K562 (cell line): ENCODE measurements at places on chromosomes 16 and 17.

DNA sequence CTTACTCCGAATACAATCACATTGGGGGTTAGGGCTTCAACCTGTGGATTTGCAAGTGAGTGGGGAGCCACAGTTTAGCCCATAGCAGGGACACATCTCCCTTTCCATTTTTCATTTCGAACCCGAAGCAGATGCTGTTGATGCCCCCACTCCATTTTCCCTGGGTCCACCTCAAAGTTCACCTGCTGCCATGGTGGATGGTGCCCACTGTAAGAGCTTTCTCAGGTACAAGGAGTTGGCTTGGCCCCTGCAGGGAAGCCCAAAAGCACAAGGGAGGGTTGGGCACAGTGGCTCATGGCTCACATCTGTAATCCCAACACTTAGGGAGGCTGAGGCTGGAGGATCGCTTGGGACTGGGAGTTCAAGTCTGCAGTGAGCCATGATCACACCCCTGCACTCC lies 51.8 kb downstream of the SNX20 start:
- DNase-seq = no peak

- no peak for DNase-seq
These were observed 1.6 kb downstream of the XYLT1 start for GRCh38 chr16:17469011-17469740.

DNA sequence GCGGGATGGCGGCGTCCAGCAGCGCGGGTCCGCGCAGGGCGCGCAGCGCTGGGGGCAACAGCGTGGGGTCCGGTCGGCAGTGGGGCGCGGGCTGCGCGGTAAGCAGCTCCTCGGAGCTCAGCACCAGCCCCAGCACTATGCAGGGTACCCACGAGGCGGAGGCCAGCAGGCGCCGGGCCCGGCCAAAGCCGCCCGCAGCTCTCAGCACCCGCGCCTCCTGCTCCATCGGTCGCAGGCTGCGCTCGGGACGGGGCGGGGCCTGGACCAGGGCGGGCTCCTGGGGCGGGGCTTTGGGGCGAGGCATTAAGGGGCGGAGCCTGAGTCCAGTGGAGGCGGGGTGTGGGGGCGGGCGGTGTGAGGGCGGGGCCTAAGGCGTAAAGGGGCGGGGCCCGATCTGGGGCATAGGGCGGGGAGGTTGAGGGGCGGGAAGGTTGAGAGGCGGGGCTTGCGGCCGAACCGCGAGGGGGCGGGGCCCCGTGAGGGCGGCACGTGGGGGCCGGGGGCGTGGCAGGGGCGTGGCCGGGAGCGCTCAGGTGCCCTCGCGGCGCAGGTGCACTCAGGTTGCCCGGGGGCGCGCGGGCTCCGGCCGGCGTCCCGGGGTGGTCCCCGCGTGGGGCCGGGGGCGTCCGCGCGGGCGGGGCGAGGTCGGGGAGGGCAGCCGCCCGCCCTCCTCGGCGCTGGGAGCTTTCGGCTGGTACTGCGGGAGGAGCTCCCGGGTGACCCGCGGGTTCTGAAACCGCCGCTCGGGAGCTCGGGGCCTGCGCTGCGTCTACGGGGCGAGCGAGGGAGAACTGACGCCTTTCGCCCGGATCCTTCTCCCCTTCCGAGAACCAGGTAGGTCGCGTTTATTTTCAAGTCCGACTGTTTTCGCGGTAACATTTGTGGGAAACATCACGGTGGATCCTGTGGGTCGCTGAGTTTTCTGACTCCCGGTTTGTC lies 1.4 kb upstream of the SLC22A31 start:
- DNase-seq = peak; percentile 99

GRCh38 chr17:64147110-64148016 lies 17.4 kb upstream of the ERN1 start:
- peak; percentile 45 for DNase-seq

GRCh38 chr17:57482657-57483056 lies 226.3 kb downstream of the MSI2 start:
- DNase-seq = no peak

- DNase-seq = peak; percentile 27
These were observed 115.3 kb downstream of the SNX29 start for GRCh38 chr16:12091569-12092543.

GRCh38 chr16:57906382-57907316 lies 64.3 kb downstream of the CNGB1 start:
- DNase-seq = peak; percentile 29

- DNase-seq = no peak
These were observed 39.2 kb downstream of the CYLD start for GRCh38 chr16:50781043-50781442.

- no peak for DNase-seq
These were observed 30.3 kb upstream of the SUPT4H1 start for GRCh38 chr17:58382108-58382871.

GRCh38 chr17:67156269-67157199 lies 88.5 kb downstream of the HELZ start:
- no peak for DNase-seq

- no peak for DNase-seq
These were observed 99.1 kb downstream of the RBFOX1 start for GRCh38 chr16:7431723-7432122.

GRCh38 chr17:71726341-71726740 lies 394.5 kb upstream of the SOX9 start:
- no peak for DNase-seq

- no peak for DNase-seq
These were observed 7.8 kb downstream of the DEXI start for GRCh38 chr16:10934325-10935107.

- DNase-seq = peak; percentile 86
These were observed 47.2 kb downstream of the ARHGAP27 start for GRCh38 chr17:45385331-45385997.

DNA sequence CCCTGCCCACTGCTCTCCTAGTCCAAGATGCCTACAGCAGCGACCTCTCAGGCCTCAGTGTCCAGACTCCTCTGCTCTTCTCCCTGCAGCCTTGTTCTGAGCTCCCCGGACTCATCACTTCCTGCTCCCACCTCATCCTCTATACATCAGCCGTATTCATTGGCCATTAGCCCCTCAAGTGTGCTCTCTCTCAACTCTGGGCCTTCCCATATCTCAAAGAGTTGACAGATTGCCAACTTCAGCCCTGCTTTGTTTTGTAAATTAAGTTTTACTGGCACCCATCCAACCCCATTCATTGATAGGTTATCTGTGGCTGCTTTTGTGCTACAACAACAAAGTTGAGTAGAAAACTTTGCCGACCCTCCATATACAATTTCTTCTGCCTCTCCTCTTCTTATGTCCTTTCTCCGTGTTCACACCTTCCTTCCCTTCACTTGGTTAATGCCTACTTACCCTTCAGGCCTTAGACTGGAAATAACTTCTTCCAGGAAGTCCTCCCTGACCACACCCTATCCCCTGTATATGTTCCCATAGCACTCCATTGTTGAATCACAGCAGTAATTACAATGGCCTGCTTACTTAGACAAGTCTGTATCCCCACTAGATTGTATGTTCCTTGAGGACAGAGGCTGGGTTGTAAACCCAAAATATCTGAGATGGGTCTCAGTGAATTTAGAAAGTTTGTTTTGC lies 63.4 kb upstream of the TANC2 start:
- DNase-seq = no peak

GRCh38 chr16:17271687-17272086 lies 199.1 kb downstream of the XYLT1 start:
- no peak for DNase-seq

DNA sequence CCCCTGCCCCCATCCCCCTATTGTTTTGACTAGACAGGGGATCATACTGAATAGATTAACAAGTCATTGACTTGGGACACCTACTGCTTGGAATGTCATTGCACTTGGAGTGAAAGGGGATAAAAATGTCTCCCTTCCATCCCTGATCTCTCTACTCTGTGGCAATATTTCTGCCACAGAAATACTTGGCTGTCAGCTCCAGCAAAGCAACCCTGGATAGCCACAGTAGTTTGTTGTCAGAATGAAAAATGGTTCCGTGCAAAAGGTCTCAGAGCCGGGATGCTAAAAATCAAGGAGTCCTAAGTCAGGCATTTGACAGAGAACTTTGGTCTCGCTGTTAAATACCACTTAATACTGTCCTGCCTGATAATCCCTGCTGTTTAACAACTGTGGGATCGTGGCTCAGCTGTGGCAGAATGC lies 722.0 kb upstream of the SOX9 start:
- DNase-seq = no peak

- DNase-seq = no peak
These were observed 13.5 kb downstream of the SLC46A1 start for GRCh38 chr17:28392491-28392890.

DNA sequence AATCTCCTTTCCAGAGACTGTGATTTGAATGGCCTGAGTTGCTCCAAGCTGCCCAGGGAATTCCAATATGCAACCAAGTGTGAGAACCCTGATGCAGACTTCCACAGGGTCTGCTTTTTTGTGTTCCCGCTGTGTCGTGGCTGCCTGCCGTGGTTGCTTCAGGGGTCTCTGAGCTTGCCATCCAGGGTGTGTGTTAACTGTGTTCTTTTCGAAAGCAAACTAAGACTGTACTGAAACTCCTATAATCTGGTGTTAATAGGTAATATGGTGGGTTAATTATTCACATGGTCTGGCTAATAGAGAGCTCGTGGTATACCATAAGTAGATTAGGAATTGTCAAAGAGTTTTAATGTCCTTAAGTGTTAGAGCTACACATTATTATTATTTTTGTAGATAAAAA lies 20.7 kb downstream of the UBN1 start:
- DNase-seq = no peak

DNA sequence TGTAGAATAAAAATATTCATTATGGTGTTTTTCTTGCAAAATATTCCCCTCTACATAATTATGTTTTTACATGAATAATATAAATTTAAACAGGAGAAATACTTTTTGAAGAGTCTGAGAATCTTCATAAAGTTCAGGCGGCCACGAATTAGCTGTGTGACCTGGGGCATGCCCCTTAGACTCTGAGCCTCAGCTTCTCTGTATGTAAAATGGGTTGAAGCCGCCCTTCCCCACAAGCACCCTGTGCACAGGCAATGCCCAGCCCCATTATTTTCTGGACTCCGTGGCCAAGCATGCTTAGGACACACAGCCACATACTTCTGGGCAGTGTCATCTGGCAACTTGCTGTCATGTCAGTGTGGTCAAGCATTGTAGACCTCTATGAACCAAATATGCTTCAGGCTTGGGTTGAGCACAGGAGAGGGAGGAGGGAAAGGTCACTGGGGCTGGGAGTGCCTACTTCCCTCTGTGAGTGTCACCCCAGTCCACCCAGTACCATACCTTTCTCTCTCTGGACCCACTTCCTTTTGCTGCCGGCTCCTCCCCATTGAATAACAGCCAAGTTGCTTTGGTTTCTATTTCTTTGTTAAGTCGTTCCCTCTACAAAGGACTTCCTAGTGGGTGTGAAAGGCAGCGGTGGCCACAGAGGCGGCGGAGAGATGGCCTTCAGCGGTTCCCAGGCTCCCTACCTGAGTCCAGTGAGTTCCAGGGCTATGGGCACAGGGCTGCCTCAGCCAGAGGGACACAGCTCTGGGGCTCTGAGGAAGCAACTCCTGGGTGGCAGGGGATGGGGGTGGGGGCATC lies at the start of gene LGALS9:
TSS of gene LGALS9 (plus strand) at position 582 of the 804 bp plus-strand sequence. CDS start at position 660, 78 bp downstream.
- DNase-seq = no peak

GRCh38 chr16:89958068-89958467 lies 9.5 kb downstream of the DEF8 start:
- peak; percentile 44 for DNase-seq

- peak; percentile 34 for DNase-seq
These were observed 44.7 kb downstream of the CYTH1 start for GRCh38 chr17:78737332-78737731.

DNA sequence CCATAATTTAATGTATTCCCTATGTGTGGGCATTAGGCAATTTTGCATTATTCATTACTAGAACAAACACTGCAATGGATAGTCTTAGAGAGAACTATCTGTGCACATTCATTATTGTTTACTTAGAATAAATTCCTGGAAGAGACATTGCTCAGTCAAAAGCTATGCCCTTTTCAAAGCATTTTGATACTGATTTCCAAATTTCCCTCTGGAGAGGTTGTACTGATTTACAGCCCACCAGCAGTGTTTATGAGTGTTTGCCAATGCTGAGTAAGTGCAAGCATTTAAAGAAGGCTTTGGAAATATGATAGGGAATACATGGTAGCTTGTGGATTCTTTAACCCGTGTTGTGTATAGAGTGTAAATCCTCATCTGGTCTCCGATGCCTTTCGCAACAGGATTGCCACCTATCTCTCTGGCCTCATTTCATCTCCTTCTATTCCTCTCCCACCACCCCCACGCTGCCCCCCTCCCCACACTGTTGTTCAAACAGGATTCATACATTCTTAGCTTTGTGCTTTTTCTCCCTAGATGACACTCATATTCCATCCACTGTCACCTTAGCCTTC lies 33.4 kb upstream of the MMD start:
- DNase-seq = no peak

GRCh38 chr17:17780922-17781590 lies 55.7 kb downstream of the SREBF1 start:
- DNase-seq = no peak

GRCh38 chr17:4527134-4527533 lies 28.1 kb downstream of the MYBBP1A start:
- DNase-seq = no peak

- no peak for DNase-seq
These were observed 1.5 kb downstream of the CD300LF start for GRCh38 chr17:74711058-74711824.

DNA sequence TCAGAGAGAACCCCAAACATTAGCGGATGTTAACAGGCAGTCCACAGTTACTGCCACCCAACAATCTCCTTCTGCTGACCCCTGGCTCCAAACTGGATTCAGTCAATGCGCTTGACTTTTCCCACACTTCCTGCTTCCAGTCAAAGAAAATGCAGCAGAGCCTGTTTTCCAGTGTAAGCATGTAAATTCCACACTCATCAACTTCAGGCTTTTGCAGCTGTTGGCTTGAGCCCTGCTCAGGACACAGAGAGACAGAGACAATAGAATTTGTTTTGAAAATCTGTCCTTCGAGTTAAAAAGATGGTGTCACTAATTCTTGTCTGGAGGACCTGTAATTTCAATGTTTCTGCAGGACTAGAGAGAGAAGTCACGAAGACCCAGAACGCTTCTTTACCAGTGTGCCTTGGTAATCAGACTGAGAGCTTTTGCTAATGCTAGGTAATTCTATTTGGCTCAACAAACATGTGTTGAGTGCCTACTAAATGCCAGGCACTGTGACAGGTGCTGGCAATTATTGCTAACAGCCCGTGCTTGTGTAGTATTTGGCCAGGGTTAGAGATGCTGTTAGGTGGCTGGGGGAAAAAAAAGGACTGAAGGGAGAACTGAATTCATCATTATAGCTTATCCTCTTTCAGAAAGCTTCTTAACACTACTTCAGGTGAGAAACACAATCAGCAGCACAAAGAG lies 32.5 kb downstream of the HOXB1 start:
- no peak for DNase-seq

GRCh38 chr16:72126429-72126765 lies 32.8 kb downstream of the DHX38 start:
- no peak for DNase-seq

- DNase-seq = no peak
These were observed 68.7 kb upstream of the IRX3 start for GRCh38 chr16:54355251-54355650.

GRCh38 chr17:75854101-75854748 lies 910 bp downstream of the WBP2 start:
- DNase-seq = no peak

GRCh38 chr16:87317750-87318644 lies 805 bp upstream of the C16orf95 start:
- DNase-seq = peak; percentile 76

GRCh38 chr16:27217256-27217655 lies 13.9 kb downstream of the KDM8 start:
- DNase-seq = peak; percentile 66

- no peak for DNase-seq
These were observed 76.8 kb upstream of the LGALS9 start for GRCh38 chr17:27554152-27554551.

GRCh38 chr16:6642271-6642670 lies 690.4 kb upstream of the RBFOX1 start:
- DNase-seq = no peak

GRCh38 chr16:424623-425081 lies 797 bp upstream of the RAB11FIP3 start:
- no peak for DNase-seq
